ENCODE measurements at places on chromosomes 4 and X.

DNA sequence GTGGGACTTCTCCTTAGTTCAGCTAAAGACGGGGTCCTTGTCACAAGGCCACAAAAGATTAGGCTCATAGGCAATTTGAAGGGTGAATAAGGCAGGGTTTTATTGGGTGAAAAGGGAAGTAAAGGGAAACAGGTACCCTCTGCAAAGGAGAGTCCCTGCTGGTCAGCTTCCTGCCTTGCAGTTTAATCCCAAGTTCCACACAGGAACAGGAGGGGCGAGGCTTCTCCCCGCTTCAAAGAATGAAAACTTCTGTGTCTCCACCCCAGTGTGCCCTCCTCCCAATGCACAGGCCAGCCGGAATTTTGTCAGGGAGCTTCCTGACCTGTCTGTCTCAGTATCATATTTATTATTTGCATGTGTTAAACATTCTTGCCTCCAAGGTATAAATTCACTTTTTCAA, 37.1 kb downstream of the ITM2A start:
- no peak for DNase-seq

GRCh38 chr4:1543561-1543960, 137.3 kb upstream of the NKX1-1 start:
- DNase-seq: no peak

GRCh38 chr4:15250021-15250441, 177.8 kb upstream of the C1QTNF7 start:
- DNase-seq: no peak

- no peak for DNase-seq
Observed at GRCh38 chrX:132480581-132481203, 8.1 kb downstream of the MBNL3 start.

DNA sequence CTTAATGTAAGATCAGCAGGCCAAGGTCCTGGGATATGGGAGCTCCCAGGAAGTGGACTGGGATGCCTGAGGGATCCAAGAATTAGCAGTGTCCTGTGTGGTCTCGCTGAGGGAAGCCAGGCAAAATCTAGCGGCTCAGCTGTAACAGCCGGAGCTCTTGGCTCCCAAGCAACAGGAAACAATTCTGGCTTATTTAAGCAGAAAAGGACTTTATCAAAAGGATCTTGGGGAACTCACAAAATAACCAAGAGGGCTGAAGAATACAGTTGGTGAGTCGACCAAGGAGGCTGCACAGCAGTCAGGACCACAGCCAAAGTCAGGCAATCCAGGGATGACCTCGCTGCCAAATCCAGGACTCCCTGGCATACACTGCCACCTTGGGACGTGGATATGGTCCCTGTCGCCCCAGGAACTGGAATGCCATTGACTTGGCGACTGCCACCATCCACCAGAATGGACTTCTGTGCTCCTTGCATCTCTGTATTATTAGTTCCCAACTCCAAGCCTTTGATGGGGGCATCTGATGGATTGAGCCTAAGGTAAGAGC, 165.3 kb upstream of the BCOR start:
- no peak for DNase-seq

- DNase-seq: no peak
Observed at GRCh38 chrX:4379071-4379470, 665.6 kb upstream of the PRKX start.

GRCh38 chr4:176729489-176729888, 63.2 kb downstream of the VEGFC start:
- DNase-seq: no peak

GRCh38 chr4:27789773-27790172, 929.1 kb downstream of the STIM2 start:
- no peak for DNase-seq

DNA sequence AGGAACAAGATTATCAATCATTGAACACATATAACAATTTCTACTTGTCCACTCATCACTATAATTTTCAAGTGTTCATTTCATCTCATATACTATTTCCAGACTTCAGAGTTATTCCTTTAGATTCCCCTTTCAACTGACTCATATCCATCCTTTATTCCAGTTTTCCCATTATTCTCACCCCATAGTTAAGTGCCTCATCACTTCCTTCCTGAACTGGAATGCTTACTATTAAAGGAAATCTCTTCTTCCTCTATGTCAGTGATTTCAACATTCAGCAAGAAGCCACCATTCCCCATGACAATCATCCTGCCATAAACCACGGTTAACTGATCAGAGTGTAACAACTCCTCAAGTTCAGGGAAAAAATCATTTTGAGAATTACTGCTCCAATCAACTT, 198.9 kb downstream of the FBXO8 start:
- no peak for DNase-seq

DNA sequence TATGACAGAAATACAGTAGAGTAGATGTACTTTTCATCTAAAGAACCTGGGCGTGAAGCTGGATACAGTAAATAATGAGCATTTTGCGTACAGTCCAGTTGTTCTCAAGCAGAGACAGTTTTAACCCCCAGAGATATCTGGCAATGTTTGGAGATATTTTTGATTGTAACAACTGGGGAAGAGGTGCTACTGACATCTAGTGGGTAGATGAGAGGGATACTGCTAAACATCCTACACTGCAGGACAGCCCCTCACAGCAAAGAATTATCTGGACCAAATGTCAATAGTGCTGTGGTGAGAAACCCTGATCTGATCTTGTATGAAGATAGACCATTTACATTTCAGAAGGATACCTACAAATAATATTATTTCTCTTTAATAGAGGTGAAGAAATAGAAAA, 200.2 kb upstream of the FAM47A start:
- DNase-seq: no peak

GRCh38 chr4:62260254-62260653, 1060.1 kb downstream of the ADGRL3 start:
- DNase-seq: no peak
